ENCODE measurements at places on chromosomes 12 and 14.

GRCh38 chr14:103078420-103078749 is 5.6 kb upstream of the LBHD2 start:
- peak; percentile 87 for DNase-seq

DNA sequence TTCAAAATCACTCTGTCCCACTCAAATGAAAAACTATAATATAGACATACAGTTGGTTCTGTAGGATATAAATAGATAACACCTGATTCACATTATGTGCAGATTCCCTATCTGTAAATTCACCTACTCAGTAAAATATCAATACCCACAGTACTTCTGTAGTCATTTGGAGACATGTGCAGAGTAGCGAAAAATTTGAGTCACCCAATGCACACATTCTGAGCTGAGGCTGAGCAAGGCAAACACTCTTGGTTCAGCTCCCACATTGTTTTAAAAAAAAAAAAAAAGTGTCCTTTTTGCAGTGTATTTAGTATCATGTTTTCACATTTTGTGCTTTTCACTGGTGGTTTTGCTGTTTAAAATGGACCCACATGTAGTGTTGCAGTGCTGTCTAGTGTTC is 27.3 kb upstream of the BBS10 start:
- no peak for DNase-seq

DNA sequence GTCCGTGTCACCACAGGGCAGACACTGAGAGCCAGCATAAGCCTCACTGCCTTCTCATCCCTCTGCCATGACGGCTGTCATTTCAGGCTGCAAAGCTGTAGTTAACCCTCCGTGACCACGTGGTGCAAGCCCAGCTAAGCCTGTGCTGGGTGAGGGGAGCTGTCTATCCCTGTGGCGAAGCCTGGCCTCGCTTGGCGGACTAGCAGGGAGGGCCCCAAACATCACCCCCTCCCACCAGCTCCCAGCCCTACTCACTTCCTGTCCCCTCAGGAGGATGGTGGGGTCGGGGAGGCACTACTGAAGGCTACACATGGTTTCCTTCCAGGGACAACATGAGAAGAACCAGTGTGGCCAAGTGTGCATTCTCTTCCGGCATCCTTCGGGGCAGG is 88.2 kb downstream of the CHGA start:
- DNase-seq, result no peak

GRCh38 chr12:62414180-62414579 is 52.4 kb upstream of the MON2 start:
- DNase-seq, result no peak

GRCh38 chr12:79765157-79765556 is 74.4 kb upstream of the PAWR start:
- DNase-seq, result no peak

GRCh38 chr12:26523708-26524150 is 309.3 kb downstream of the ITPR2 start:
- no peak for DNase-seq

DNA sequence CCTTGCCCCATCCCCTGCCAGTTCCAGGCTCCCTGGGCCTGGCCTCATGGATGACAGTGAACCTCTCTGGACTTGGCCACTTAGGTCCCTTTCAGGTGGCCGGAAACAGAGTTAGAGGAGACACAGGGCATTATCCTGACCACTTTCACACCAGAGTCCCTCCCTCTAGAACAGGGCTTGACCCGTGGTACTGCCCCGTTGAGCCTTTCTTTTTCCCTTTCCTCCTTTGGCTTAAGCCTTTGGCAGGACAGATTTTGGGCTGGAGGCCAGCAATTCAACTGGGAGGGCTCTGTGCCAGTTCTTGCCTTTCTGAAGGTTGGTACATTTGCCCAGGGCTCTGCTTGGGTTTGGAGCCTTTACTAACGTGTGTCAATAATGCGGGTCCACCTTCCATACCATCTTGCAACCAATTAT is 22.8 kb downstream of the TPCN1 start:
- DNase-seq, result no peak

DNA sequence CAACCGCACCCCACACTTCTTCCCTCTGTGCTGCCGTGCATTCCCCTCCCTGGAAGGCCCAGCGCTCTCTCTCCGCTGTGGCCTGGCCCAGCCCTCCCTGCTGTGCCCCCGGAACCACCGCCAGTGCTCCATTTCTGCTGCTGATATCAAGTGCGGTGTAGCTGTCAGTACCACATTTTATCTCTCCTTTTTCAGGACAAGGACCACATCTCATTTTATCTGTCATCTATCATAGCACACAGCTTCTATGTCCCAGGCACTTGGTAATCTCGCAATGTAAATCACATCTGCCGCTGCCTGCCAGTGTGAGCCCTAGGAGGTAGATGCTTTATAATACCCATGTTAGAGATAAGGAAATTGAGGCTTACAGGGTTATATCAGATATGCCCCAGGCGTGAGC is 18.3 kb downstream of the IL31 start:
- no peak for DNase-seq

DNA sequence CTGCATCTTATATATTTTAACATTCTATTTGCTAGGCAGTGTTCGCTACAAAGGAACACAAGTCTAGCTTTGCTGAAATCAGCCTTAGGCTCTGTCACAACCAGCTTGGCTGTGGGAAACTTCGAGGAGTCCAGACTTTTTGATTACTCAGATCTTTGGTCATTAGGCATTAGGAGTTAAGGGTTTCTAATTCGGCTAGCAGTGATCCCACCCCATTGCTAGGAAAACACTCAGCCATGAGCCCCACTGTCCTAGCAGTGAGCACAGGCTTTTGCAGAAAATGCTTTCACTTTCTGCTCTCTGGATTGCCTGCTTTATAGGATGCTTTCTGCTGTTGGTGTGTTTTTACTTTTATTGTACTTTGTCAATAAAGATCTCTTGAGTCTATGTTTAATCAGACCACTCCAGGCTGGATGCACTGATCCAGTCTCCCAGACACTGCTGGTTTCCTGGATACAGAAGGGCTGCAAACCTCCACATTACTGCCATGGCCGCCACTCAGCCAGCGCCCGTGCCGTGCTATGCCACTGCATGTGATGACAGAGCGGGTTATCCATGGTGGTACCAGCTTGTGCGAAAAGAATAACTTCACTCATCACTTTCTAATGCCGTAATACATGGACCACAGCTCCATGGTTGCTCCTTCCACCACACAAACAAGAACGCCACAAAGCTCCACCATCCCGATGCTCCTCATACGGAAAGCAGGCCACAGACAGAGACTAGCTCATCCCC is 41.0 kb upstream of the PYGL start:
- DNase-seq, result no peak

- DNase-seq, result no peak
Observed at GRCh38 chr12:112964915-112965314, 13.4 kb upstream of the OAS2 start.

DNA sequence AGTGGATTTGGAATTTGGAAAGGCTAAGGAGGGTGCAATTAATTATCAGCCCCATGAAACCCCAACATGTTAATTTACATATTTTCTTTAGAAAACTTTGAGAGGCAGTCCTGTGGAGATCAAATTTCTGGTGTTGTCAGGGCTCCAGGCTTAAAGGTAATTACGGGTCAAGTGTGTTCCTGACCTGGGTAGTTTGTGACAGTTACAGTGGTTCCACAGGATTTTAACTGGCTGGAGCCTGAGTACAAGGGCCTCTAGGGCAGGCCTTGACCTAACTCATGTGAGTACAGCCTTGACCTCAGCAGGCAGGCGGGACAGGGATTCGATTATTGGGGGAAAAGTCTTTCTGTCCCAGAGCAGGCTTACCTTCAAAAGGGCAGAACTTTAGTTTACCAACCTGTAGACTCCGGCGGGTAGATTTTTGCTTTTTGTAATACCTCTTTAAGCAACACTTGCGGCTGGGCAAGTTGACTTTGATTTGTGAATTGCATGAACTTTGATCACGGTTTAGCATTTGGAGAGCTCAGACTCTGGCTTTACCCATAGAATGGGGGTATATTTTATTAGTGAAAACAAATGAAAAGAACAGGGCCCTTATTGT is 8.4 kb upstream of the PPTC7 start:
- no peak for DNase-seq

GRCh38 chr14:66152302-66152701 is 333.9 kb upstream of the CCDC196 start:
- DNase-seq, result no peak

DNA sequence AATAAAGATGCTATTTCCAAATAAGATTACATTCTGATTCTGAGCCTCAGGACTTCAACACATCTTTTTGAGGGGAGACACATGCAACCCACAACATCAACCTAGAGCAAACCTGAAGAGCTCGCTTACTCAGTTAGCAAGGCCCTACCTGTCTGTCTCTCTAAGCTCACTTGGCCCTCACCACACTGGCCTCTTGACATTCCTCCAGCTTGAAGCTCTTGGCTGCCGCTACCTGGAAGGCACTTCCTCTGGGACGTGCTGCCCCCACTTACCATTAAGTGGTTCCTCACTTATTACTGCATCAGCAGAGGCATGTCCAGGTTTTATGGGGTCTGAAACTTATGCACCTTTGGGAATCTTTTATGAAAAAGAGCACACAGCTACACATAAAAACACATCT is 354.8 kb downstream of the GALC start:
- no peak for DNase-seq

DNA sequence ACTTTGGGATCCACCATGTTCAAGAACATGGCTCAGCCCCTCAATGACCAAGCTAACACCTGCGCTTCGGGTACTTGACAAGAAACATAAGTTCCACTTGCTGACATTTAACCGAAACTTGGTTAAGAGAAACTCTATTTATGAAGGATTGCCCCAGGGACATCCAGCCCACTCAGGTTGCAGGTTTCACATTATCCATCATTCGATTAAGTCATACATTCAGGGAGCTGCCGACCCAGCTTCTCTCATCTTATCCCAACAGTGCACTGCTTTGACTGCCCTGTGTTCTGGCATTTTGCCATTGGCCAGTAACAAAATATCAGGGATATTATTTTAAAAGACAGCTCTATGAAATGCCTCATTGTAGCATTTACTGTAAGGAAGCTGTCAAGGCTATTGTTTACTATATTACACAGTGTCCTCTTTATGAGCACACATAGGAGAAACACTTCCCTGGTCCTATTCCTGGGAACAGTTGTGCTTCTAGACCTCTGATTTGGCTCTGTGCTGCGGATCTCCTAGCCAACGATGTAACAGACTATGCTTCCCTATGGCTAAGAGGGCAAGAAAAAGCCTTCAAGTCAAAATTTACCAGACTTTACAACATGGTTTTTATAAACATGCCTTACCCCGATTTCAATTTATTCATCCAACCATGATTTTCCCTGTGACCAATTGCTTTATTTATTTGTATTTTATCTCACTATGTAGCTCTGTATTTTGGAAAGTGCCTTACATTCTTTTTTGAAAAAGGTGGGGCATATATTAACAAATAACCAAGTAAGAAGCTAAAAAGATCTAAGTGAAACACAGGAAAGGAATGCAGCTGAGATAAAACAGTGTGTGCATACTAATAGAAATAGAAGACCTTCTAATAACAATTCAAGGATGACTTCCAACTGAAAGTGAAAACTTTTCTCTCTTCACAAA is 109.3 kb downstream of the ITPR2 start:
- DNase-seq, result no peak

All from hematopoietic multipotent progenitor cell treated with erythropoietin and hydrocortisone succinate and interleukin-3 and kit ligand, for 15 days (in vitro differentiated cells).